ENCODE measurements at places on chromosomes 16 and 17.

- DNase-seq, result peak; percentile 12
Observed at GRCh38 chr16:82169861-82170845, at the start of gene MPHOSPH6. Gene MPHOSPH6 (minus strand): TSS chr16:82170224. CDS start chr16:82170175, 49 bp downstream.

GRCh38 chr17:4566785-4567184 is 6.4 kb upstream of the GGT6 start:
- peak; percentile 13 for DNase-seq

- no peak for DNase-seq
Observed at GRCh38 chr16:27084307-27085028, 17.7 kb downstream of the C16orf82 start.

- no peak for DNase-seq
Observed at GRCh38 chr17:47270946-47271705, 17.5 kb downstream of the ITGB3 start.
